ENCODE measurements at places on chromosomes 4 and X.

GRCh38 chr4:85086721-85087120 lies 120.2 kb upstream of the WDFY3 start:
- no peak for DNase-seq

DNA sequence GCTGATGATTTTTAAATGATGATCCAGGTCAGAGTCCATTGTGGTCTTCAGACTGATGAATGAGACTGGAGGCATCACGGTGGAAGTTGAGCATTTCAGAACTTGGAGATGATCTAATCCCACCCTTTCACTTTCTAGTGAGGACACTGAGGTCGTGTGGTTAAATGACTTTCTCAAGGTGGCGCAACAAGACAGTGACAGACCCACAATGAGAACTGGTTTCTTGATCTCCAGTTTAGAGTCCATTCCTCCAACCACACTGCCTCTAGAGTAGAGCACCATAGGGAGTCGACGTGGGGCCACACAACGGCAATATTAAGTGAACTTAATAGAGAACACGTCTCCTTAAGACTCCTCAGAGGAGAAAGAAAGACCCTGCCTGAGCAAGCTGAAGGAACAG lies 381.0 kb downstream of the UNC5C start:
- DNase-seq, result no peak

GRCh38 chr4:23305026-23305425 lies 584.8 kb downstream of the PPARGC1A start:
- no peak for DNase-seq

DNA sequence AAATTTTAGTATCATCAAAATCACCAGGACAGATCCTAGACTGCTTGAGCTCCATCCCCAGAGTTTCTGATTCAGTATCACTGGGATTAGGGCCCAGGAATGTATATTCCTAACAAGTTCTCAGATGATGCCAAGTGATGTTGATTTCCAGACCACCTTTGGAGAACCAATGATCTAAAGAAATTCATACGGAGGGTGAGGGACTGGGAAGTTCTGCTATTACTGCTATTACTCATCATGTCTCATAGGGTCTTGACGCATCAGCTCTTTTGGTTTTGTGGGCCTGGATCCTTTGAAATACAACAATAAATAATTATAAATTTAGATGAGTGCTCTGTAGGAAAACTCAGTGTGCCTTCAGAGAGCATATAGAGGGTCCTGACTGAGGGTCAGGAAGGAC lies 59.8 kb upstream of the LGI2 start:
- no peak for DNase-seq

DNA sequence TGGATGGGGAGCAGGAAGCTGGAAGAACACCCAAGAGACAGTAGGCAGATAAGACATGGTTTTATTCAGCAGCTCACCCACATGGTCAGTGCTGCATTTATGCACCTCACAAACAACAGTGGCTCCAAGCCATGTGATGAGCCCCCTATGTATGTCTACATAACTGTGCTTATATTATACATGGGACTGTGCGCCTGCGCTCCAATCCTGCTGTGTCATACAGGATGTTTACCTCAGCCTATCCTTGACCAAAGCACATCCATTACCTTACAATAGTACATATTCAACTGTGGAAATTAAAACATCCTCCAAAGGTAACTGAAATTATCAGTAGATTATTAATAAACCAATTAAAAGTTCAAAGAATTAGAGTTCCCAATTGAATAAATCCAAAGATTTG lies 44.1 kb upstream of the SGMS2 start:
- DNase-seq, result no peak

DNA sequence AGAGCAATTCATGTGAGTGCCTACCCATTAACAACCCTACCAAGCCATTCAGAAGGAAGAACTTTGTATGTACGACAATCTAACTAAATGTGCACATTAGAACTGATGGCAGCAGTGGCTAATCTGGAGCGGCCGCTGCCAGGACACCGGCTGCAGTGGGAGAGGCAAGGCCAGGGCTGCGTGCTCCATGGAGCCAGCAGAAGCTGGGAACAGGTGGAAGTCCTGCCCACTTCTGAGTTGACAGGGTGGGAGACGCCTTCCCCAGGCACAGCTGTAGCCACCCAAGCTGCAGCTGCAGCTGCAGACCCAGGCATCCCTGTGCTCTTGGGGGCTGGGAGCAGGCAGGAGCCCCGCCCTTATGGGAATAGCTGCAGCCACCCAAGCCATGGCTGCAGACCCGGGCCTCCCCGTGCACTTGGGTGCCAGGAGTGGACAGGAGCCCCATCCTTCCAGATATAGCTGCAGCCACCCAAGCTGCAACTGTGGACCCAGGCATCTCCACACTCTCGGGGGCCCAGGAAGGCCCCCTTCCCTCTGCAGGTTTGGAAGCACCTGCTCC lies 79.1 kb upstream of the DDX60 start:
- no peak for DNase-seq

DNA sequence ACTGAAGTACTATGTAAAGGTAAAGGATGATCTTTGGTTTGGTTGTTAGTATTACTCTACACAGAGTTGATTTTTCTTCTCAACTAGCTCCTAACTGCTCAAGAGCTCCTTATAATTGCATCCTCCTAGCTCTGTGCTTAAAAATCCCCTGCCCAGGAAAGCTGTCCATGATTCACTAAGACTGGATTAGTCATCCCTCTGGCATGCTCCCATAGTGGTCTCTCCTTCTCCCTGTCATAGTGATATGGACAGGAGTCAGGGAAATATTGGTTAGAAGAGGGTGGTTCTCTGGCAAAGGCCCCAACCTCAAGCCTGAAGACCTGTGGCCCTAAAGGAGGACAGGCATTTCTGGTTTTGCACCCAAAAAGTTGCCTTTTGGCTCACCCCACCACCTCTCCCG lies 242.3 kb upstream of the KCNIP4 start:
- DNase-seq, result no peak

GRCh38 chr4:74018116-74018515 lies 19.6 kb upstream of the CXCL5 start:
- DNase-seq, result no peak

DNA sequence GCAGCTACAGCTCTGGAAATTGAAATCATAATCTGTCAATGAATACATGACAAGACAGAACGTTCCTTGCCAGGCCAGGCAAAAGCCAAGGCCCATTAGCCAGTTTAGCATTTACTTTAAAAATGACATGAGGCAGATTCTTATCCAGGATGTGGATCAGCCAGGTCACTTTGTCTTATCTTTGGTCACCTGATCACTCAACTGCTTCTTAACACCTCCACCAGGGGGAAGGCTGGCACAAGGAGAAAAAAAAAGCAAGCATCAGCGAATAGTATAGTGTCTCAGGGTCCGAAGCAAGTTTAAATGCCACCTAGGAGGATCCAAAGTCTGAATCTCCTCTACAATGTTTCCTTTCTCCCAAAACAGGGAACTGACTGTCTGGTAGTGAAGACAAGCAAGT lies 18.8 kb downstream of the ATP1B4 start:
- no peak for DNase-seq

- DNase-seq, result no peak
Measured at GRCh38 chr4:150510176-150510865, 71.6 kb upstream of the MAB21L2 start.

DNA sequence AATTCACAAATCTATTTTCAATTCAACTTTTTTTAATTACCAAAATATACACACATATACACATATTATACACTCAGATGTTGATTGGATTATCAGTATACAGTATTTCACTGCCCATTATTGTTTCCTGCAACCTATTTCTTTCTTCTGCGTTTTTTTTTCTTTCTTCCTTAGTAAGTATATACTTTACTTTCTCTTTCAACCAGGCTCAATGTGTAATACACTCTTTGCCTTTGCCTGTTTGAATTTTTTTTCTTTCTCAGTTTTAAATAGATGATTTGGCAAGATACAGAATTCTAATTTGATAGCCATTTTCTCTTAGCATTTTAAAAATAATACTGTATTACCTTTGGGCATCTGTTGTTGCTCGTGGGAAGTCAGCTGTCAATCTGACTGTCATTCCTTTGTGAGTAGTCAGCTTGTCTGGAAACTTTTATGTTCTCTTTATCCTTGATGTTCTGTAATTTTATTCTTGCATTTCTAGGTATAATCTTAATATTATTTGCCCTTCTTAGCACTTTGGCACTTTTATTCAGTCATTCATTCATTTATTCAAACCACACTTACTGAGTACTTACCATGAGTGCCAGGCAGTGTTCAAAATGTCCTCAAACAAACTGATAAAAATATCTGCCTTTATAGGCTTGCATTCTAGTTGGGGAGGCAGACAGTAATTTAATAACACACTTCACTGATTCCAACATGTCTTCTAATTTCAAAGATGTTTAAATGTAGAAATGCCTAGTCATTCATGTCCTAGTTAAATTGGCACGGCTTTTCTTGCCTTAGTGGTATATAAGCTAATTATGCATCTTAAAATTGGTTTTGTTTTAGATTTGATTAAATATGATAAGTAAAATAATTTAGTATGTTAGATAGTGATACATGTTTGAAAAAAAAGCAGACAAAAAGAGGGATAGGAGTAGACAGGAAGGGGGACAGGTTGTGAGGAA lies 3.7 kb downstream of the USP38 start:
- no peak for DNase-seq

GRCh38 chr4:140302151-140302859 lies 71.1 kb upstream of the SCOC start:
- no peak for DNase-seq

GRCh38 chr4:104575278-104575677 lies 80.6 kb upstream of the CXXC4 start:
- no peak for DNase-seq

GRCh38 chrX:76109654-76110053 lies 63.2 kb upstream of the PBDC1 start:
- no peak for DNase-seq

- no peak for DNase-seq
Measured at GRCh38 chr4:118765399-118765798, 70.5 kb downstream of the SEC24D start.

- DNase-seq, result no peak
Measured at GRCh38 chr4:98746530-98746929, 88.1 kb upstream of the TSPAN5 start.

DNA sequence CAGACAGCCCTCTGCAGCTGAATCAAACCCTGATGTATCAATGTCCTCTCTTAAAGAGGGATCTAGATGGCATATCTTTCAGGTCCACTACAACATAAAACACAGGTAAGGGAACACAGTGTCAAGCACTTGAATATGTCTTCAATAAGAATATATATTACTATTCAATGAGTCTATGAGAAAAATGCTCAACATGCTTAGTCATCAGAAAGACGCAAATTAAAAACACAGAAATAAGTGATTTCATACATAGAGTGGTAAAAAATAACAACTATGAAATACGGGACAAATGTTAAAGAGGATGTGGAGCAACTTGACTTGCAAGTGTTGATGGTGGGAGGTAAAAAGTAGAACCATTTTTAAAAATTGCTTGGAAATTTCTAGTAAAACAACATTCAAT lies 544.6 kb upstream of the HS3ST1 start:
- no peak for DNase-seq

DNA sequence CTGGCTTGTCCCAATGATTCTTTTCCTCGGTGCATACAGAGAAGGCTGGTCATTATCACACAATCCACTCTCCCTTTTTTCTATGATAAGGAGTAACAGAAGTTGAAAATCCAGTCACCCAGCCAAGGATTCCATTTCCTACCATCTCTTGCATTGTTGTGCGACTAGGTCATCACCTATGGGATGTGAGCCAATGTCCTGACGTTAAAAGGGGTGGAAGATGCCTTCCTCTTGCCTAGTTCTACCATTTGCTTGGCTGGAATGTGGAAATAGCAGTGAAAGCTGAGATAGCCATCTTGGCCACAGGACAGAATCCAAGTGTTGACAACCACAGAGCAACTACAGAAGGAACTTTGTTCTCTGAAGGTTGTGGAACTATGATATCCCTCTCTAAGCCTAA lies 132.2 kb upstream of the KIT start:
- DNase-seq, result no peak

GRCh38 chr4:107897823-107898222 lies 33.5 kb upstream of the CYP2U1 start:
- DNase-seq, result no peak

- no peak for DNase-seq
Measured at GRCh38 chr4:665381-665750, 8.7 kb downstream of the ATP5ME start.

DNA sequence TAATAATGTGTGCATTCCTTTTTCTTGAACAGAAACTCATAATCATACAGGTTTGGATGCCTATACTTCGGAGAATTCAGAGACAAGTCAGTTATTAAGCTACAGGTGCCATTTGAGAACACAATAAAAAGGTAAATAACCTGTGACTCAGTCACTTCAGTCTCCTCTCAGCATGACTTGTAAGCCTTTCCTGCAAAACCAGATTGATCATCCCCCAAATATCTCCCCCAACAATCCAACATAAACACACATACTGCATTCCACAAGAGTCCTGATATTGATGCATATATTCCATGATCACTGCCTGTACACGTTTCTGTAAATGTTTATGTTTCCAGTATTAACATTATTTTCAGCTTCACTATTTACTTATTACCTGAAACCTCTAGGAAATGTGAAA lies 110.8 kb downstream of the PWWP3B start:
- DNase-seq, result no peak

DNA sequence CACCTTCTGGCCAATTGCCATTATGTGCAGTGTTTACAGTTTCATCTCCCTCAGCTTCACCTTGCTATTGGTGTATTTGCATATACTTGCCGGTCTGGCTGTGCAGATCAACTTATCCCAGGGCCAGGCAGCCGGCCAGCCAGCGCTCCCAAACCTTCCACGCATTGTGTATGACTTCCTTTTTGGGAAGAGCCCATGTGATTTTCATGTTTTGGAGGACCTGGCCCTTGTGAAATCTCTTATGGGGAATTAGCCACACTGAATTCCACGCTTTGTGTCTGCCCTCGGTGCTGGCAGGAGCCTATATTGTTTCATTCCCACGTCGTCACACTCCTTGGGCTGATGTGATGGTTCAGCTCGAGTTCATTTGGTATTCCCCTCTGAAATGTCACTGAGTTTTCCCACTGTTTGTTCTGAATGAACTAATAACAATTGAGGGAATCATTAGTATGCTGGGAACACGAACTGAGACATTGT lies 6.0 kb upstream of the PDLIM3 start:
- no peak for DNase-seq

GRCh38 chr4:104726002-104726401 lies 231.3 kb upstream of the CXXC4 start:
- DNase-seq, result no peak

GRCh38 chrX:109596015-109596414 lies 29.0 kb downstream of the KCNE5 start:
- DNase-seq, result no peak

GRCh38 chr4:45554423-45554822 lies 569.4 kb downstream of the GABRG1 start:
- DNase-seq, result no peak

GRCh38 chr4:11069083-11069482 lies 359.6 kb downstream of the HS3ST1 start:
- no peak for DNase-seq

- DNase-seq, result peak; percentile 13
Measured at GRCh38 chr4:27154706-27155105, 294.1 kb downstream of the STIM2 start.
